ENCODE measurements at places on chromosomes 4 and X.

- no peak for DNase-seq
Observed at GRCh38 chrX:113929004-113929403, 654.9 kb upstream of the HTR2C start.

DNA sequence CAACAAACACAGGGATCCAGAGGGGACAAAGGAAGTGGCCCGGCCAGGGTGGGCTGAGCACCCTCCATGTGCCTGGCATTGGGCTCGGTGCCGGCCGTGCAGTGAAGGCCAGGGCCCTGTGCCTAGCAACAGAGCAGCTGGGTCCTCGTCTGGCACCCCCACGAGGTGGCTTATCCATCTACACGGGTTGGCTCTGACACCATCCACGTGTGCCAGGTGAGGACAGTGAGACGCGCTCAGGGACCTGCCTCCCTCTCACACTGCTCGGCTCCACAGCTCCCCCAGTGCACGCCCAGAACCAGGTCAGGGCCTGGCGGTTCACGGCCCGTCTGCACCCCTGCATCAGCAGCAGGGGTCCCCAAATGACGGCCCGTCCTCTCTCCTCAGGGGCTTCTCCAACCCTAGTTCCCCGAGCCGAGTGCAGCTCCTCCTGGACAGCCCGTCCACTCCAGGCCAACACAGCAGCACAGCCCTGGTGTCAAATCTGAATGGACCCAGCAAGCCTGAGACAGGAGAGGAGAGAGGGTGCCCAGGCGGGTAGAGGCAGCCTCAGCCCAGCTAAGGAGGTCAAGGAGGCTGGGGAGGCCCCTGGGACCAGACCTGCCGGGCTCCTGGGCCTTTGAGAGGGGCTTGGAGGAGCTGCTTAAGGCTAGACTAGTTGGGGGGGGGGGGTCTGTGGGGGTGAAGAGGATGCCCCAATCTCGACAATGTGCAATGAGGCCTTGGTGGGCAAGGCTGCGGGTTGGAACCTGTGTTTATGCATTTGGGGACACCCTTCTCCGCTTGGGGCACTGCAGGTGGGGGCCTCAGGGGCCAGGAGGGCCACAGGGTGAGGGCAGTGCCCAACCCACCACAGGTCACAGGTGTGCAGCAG is 113.6 kb downstream of the FAM53A start:
- no peak for DNase-seq

- no peak for DNase-seq
Observed at GRCh38 chrX:106626789-106627188, 15.0 kb downstream of the RADX start.

DNA sequence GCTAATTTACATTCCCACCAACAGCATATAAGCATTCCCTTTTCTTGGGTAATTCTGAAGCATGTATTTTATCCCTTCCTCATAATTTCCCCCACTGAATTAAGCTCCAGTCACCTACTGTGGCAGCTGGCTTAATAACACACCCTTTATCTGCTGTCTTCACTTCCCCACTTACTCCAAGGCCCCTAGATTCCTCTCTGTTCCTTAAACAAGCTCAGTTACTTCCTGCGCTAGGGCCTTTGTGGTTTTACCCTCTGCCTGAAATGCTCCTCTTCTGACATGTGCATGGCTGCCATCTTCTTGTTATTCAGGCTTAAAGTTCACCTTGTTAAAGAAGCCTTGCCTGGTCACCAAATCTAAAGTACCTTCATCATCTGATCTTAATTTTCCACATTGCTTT is 47.2 kb upstream of the RPS6KA3 start:
- no peak for DNase-seq

GRCh38 chrX:20685652-20686051 is 418.9 kb upstream of the RPS6KA3 start:
- DNase-seq: no peak

DNA sequence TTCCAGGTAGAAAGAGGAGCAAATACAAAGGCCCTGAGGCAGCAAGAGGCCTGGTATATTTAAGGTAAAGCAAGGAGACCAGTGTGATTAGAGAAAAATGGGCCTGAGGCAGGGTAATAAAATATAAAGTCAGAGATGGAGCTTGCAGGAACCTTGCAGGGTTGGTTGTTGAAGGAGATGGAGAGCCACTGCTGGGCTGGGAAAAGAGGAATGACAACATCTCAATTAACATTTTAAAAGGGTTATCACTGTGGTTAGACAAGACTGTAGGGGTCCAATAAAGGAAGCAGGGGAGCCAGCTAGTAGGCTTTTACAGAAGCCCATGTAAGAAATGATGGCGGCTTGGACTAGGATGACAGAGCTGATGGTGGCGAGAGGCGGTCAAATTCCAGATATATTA is 205.5 kb upstream of the MBNL3 start:
- DNase-seq: no peak

Measured in AG04450 (cell line).